ENCODE measurements at places on chromosomes 2 and 18.

GRCh38 chr2:240522406-240522805 lies 35.4 kb downstream of the ANKMY1 start:
- no peak for DNase-seq

- no peak for DNase-seq
Measured at GRCh38 chr2:169143998-169144397, 74.6 kb downstream of the DHRS9 start.

DNA sequence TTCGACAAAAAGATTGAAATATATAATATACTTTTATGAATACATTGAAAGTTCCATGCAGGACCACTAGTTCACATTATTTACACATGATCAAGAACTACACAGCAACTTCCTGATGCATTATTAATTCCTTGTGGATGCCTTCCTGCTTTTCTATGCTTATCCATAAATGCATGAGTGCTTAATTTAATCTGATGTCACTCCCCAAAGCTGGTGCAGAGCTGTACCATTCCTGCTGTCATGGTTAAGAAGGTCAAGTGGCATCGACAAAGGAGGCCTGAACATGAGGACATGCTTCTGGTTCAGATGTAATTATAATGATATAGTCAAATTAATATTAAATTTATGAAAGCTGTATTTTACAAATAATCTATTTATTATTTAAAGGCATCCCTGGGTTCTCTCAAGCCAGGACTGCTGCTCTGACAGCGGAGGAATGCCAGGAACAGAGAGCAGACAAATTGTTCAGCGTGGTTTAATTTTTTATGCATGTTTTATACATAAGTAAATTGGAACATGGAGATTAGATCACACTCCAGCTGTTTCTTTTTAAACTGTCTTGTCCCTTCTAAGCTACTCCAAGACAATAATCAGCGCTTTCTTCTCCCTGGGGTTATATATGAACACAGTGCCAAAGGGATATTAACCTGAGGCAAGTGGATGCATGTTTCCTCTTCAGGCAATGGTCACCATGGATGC lies 307.3 kb upstream of the CNTNAP5 start:
- DNase-seq, result no peak

- DNase-seq, result no peak
Measured at GRCh38 chr2:233658610-233659009, 13.1 kb upstream of the UGT1A9 start.

- DNase-seq, result no peak
Measured at GRCh38 chr2:10163498-10164486, 41.3 kb downstream of the RRM2 start.

DNA sequence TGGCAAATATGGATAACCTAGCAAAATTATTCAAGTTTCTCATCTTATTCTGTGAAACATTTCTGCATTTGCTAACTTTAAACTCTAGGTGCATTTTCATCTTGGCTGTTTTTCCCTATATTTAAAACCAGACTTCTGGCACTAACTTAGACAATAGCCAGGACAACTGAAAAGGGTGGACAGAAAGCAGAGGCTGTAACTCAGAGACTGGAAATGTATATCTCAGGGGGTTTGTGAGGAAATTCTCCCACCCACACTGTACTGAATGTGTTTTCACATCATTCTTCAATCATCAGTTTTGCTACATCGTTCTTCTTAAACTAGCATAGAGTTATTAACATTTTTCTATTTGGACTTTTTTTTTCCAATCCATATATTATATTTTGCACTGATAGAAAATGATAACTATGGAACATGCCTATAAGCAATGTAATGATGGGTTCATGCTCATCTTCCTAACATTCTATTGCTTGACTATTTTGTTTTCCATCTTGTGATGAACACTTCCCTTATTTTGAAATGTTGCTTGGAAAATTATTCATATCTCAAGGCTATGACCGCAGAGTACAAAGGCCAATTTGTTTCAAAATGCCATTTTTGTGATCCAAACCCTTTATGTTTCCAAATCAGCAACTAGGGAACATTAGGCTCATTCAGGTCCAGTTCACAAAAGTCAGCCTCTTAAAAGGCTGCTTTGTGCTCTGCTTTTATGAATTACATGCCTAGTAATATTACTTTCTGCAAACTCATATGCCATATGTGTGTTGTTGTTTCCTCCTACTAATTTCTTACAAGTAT lies 125.8 kb upstream of the CDH19 start:
- DNase-seq, result peak; percentile 25

DNA sequence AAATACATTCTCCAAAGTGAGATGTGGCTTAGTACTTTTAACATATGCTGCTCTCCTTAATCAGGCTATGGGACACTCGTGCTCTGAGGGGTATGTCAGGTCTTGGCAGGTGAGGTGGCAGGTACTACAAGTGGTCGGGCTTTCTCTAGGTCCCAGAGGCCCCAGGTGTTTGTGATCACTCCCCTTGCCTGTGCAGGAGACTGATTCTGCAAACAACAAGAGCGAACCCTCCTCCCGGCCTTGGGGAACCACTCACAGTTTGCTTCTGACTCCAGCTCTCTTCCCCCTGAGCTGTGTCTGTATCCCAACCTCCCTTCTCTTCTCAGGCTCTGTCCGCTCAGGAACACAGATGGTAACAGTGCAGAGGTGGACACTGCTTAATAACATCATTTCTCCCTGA lies 48.1 kb downstream of the ATOH8 start:
- no peak for DNase-seq

GRCh38 chr2:181948227-181948626 lies 37.4 kb upstream of the PPP1R1C start:
- no peak for DNase-seq

DNA sequence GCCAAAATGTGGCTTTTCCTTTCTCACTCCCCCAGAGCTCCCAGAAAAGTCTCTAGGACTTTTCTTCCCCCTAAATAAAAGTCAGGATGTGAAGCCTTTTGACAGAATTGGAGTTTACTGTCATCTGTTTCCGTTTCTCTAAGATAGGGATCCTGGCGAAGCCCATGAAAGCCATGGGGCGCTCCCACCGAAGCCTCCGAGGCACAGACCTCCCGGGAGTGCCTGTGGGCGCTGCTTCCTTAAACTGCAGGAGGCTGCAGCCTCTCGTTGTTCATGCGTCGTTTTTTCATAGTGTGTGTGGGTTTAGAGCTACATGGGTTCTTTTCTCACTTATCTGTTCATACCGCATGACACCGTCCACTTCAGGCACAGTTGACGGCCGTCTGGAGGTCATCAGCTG lies 56.8 kb downstream of the ASAP2 start:
- DNase-seq, result peak; percentile 79

DNA sequence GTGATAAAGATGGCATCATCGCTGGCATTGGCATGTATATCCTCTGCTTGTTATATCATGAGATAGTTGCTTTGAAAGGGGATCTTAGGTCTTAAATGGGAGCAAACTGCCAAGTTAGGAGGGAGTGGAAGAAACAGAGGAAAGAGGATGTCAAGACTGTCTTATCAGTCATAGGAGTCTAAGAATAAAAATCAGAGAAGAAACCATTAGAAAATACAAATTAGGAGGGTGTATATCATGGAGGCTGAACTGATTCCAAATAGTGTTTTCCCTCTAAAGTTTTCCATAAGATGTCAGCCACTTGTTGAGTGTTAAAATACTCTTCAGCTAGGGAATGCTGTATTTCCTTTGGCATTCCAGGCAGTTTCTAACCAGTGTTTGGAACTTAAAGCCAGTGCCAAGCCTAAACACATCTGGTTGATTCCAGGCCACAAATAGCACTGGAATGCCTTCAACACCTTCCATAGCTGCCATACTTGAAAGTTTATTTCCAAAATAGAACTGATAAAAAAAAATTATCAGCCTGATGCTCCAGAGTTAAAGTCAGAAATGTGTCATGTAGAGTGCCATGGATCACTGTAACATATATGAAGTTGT lies 129.4 kb downstream of the ZEB2 start:
- DNase-seq, result no peak

DNA sequence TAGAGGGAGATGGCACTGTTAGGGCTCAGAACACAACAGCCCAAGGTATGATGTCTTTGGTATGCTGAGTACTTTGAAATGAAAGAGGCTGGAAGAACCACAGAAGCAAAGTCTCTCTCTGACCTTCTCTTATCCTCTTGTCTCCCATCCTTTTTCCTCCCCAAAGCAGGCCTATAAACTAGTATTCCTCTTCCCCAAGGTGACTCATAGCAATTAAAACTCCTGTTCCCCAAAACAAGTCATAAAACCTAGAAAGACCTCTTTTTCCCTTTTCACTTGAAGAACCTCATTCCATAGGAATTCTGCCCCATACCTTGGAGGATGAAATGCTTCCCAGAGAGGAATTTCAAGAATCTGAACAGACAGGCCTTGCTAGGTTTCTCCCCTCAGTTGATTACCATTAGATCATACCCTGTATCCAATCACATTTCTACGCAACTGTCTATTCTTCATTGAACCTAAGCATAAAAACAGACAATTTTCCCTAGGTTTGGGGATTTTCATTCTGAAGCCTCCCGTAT lies 25.7 kb downstream of the MDH1 start:
- no peak for DNase-seq

DNA sequence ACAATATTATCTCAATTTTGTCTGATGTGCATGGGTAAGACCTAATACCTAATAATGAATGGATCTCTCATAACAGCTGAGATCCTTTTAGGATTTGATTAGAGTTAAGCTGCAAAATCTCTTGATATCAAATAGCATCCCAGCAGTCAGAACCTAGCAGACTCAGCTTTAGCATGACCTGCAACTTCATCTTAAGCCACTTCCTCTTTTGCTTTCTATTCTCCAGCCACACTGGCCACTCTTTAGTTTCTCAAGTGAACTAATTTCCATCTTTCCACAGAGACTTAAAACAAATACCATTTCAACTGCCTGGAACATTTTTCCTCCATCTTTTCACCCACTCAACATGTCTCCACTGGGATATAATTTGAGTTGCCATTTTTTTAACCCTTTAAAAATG lies 1251.6 kb upstream of the ZEB2 start:
- DNase-seq, result peak; percentile 70

- peak; percentile 37 for DNase-seq
Measured at GRCh38 chr2:171522052-171522787, at the start of gene CYBRD1. CYBRD1 (plus strand) TSS chr2:171522474; CDS start chr2:171522546, 72 bp downstream.

GRCh38 chr2:25088817-25089516 lies 47.1 kb downstream of the EFR3B start:
- DNase-seq, result peak; percentile 15

DNA sequence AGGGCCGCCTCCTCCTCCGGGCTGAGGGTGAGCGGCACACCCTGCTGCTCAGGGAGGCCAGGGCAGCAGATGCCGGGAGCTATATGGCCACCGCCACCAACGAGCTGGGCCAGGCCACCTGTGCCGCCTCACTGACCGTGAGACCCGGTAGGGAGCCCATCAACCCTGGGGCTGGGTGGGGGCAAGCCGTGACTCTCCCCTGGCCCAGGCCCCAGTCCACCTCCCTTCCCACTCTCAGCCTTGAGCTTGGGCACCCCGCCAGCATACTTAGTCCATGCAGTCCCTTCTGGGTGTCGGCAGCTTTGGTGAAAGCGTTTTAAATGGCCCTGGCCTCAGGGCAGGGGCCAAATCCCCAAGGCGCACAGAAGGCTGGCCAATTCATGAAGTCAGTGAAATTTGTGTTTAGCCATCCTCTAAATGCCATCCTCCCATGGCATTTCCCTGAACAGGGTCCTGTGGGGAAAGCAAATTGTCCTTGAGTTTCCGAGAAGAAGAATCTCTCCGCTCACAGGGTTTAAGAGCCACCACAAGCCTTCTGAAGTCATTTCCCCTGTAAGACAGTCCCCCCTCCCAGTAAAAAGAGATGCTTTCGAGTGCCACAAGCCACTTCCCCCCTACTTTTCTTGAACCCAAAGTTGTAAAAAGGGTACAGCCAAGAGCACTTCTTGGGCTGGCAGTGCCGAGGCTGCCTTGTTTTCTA lies 17.2 kb downstream of the SPEG start:
- no peak for DNase-seq

GRCh38 chr2:45404807-45405297 lies 206.2 kb downstream of the SRBD1 start:
- no peak for DNase-seq

GRCh38 chr2:157107877-157108276 lies 149.6 kb upstream of the GALNT5 start:
- no peak for DNase-seq

GRCh38 chr2:115083225-115083624 lies 640.8 kb downstream of the DPP10 start:
- DNase-seq, result no peak

DNA sequence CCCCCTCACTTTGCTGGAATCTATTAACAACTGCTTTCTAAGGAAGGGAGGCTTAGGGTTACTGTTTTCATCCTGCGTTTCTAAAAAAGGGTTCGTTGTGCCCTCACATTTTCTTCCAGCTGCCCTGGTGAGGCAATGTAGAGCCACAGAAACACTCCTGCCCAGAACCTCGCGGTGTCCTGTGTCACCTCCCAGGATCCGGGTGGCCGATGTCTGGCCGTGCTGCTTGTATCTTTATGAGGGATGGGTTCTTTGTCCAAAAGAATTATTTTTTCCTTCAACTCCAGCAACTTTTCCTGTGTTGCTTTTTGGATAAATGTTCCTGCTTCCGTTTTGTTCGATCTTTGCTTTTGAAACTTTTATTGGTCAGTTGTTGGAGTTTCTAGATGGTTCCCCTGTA lies 291.8 kb upstream of the HS6ST1 start:
- no peak for DNase-seq

GRCh38 chr18:63518178-63519012 lies 23.8 kb upstream of the SERPINB12 start:
- peak; percentile 91 for DNase-seq

DNA sequence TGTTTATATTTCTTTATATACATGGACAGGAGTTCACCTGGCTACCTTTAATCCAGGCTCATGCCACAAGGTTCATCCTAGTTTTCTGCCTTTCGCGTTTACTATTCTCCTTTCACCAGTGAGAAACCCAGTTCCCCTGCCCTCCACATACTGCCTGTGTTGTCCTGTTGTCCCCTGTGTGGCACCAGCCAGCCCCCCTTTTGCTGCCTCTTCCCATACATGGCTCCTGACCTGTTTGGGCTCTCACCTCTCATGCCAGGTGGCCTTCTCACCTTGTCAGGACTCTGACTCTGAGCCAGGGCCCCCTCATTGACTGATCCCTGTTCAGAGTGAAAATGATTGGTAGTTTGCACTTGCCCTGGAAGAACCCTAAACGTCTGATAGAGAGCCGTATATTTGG lies 13.6 kb downstream of the ASB1 start:
- DNase-seq, result no peak

DNA sequence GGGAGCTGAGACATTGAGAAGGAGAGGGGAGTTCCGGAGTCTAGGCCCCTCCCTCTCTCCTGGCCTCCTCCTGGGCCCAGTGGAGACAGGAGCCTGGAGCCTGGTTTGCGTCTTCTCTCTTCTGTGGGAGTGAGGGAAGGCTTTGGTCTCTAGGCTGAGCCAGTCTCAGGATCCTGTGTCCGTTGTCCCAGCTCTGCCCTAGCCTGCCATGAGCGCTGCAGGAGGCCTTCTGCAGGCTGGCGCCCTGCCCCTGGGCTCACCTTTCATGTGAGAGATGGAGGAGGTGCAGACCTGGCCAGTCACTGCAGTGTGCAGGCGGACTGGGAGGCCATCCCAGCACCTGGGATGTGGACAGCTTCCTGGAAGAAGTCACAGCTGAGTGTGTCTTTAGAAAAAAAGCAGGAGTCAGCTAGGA lies 8.7 kb downstream of the IMPA2 start:
- no peak for DNase-seq

- DNase-seq, result no peak
Measured at GRCh38 chr2:17638196-17638743, 97.8 kb downstream of the VSNL1 start.

- DNase-seq, result no peak
Measured at GRCh38 chr18:3086871-3087270, 73.9 kb upstream of the LPIN2 start.
